ENCODE measurements at places on chromosomes 16 and 17.

GRCh38 chr16:89711601-89712273 is 9.0 kb downstream of the VPS9D1 start:
- no peak for DNase-seq

DNA sequence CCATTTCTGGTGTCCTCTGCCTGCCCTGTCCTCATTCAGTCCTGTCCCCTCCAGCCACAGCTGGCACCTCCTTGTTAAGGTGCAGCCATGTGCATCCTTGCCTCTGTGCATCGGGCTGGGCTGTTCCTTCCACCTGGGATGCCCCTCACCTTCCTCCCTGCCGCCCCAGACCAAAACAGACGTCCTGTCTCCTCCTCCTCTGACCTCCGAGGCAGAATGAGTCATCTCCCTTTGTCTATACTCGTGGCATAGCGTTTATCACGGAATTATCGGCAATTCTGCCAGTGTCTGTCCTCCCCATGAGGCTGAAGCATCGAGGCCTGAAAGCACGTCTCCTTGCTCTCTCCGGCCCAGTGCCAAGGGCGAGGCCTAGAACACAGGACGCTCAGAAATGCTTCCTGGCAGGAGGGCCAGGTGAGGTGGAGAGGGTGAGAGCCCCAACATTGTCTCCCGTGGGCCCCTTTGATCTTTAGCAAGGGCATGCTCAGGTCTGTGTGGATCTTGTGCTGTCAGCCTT is 4.6 kb downstream of the RAI1 start:
- no peak for DNase-seq

- peak; percentile 42 for DNase-seq
Observed at GRCh38 chr16:54633943-54634362, 296.7 kb upstream of the IRX5 start.

DNA sequence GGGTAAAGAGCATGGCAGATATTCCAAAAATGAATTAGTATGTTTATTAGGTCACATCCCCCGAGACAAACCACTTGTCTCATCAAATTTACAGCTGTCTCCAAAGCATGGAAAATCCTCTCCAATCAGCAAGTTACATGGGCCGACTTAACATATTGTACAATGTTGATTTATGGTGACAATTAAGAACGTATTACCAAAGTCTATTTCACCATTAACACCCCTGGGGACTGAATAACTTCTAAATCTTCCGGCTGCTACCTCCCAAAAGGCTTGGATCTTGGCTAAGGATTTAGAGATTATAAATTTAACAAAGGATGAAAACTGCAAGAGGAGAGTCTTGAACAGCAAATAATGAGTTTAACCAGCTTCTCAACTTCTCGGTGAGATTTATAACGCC is 311.9 kb downstream of the NPIPA8 start:
- DNase-seq, result no peak

DNA sequence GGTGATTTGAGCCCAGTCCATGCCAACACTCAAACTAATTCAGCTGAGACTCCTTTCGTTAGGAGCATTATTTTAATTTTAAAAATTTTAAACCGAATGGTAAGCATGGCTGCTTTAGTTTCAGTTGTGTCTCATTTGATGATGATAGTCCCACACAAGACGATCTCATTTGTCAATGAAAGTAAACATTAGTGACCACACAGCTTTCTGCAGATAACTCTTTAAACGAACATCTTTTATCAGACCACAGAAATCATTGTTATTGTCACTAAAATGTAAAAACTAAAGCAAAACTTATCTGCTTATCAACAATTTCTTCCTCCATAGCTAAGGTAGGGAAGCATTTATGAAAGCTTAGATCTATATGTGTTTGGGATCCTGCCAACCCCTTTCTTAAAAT is 382.2 kb downstream of the ZFHX3 start:
- DNase-seq, result no peak

DNA sequence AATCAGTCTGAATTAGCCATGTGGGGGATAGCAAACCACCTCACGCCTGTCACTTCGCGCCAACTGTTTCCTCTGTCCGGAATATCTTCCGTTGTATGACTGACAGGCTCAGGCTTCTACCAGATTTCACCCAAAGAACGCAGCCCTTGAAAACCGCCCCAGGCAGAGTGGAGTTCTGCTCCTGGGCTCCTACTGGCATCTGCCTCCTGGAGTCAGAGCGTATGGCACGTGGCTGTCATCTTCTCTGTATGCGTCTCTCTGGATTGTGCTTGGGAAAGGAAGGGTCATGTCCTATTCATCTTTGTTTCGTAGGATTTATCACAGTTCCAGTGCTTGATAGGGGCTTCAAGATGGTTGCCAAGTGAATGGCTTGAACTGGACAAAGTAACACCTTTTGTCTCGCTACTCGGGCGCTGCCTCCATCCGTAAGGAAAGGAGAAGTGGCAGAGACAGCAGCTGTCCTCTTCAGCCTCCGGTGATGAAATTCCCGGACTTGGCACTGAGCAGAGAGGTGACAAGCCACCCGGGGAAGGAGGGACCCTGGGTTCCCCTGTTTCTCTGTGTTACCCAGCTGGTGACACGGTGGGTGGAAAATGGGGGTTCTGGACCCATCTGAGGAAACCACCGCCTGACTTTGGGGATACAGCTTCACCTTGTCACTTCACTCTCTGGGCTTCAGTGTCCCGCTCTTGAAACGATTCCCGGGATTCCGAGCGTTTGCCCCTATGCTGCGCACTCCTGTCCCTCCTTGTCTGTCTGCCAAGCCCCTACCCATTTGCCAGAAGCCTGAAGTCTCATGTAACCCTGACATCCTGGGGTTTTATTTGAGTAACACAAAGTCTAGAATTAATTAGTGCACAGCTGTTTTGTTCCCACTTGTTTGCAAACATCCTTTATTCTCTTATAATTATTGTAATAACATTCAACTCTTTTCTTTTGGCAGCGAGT is 13.9 kb downstream of the KIAA0513 start:
- DNase-seq, result peak; percentile 58

DNA sequence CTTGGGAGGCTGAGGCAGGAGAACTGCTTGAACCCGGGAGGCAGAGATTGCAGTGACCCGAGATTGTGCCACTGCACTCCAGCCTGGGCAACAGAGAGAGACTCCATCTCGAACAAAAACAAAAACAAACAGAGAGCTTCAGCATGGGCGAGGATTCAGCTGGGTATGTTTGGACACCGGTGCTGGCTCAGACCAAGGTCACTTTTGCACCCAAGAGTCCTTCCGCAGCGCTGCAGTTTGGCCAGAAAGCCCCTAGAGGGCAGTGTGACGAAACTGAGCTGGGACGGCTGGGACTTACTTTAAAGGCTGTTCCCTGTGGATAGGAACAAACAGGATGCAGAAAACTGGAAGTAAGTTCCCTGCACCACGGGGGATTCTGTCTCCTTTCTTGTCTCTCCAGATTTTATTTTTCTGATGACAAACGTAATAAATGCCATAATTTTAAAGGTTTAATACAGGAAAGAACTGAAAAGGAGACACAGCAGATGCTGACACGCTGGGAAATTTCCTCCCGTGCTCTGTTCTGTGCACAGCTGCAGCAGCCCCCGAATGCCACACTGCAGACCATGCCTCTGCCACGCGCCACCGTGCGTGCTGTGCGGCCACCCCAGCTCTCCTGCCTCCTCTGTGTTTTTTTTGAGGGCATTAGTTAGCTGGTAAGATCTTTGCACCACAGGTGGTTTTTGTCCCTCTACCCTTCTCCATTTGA is 25.2 kb upstream of the USP36 start:
- peak; percentile 64 for DNase-seq

DNA sequence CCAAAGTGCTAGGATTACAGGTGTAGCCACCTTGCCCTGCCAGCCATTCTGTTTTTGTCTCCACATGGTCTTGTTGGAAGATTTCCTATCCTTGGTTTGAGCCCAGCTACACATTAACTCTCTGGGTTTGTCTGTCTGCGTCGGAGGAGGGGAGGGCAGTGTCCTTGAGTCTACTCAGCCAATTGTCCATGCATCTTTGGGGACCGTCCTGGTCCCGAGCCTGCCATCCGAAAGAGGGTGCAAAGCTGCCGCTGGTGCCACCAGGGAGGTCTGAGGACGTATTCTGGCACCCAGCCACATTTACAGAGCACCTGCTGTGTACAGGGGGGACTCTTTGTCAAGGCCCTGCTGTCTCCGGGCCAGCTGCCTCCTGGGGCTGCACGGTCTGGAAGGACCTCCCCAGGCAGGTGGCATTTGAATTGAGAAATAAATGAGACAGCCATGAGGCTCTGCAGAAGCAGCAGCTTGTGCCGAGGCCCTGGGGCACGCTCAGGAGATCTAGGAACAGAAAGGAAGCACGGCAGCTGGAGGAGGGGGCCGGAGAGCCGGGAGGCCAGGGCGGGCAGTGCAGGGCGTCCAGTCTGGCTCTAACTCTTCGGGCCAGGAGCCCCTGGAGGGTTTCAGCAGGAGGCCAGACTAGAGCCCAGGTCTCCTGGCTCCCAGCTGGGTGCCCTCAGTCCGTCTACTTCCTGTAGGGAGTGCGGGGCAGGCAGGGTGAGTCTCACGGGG is 1.5 kb downstream of the CYBA start:
- DNase-seq, result peak; percentile 72

DNA sequence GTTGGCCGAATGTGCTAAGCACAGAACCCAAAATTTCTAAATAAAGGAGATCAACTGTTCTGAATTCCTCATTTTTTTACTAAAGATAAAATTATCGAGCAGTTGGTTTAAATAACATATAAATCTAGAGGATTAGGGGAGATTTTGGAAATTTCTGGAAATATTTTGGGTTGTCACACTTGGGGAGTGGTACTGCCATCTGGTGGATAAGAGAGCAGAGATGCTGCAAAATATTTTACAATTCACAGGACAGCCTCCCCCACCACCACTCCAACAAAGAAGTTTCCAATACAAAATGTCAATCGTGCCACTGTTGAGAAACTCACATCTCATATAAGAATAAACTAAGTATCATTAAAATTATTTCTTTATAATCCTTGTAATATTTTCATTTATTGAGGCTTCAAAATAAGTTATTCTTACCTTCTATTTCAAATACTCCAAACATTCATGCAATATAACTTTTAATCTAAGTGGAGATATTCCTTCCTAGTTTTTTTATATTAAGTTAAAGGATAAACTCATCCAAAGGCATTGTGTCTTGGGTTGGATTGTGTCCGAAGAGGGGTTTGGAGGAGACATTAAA is 17.0 kb upstream of the ABCA8 start:
- no peak for DNase-seq

DNA sequence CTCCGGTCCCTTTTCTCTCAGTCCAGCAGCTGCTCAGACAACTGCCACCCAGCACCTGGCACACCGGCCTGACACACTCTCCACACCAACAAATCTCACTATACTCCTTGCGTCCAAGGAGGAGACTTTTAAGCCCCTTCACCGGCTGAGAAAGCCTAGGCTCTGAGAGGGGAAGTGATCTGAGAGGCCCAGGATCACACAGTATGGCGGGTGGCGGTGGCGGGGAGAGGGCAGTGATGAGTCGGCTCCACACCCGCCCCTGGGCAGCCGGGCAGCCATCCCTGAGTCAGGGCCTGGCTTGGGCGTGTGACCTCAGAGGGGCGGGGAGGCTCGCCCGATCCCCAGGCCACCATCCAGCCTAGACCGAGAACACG is 569 bp downstream of the FLII start:
- no peak for DNase-seq

GRCh38 chr16:71626018-71626857 is at the start of gene MARVELD3:
Gene MARVELD3 (plus strand): TSS chr16:71626184. CDS start chr16:71626230, 46 bp downstream.
- DNase-seq, result no peak

GRCh38 chr17:79231766-79232287 is 157.2 kb downstream of the ENGASE start:
- no peak for DNase-seq
